Renal cortex interstitium (tissue), 15 donors: ENCODE measurements at places on chromosomes 11 and 22.

DNA sequence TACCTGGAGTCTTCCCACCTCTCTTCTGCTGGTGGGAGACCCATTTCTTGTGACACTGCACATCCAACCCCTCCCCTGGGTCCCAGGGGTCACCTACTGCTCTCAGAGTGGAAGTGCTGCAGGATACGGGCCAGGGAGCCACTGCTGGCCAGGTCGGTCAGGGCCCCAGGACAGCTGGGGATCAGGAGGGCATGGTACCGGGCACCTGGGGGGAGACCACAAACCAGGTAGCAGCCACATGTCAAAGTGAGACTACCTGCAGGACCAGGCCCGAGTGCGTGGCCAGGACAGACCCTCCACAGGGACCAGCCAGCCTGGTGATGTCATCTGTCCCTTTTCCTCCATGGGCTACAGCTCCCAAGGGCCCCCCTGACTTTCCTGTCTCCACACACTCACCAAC, 3.9 kb downstream of the GATD1 start:
- no peak for DNase-seq

DNA sequence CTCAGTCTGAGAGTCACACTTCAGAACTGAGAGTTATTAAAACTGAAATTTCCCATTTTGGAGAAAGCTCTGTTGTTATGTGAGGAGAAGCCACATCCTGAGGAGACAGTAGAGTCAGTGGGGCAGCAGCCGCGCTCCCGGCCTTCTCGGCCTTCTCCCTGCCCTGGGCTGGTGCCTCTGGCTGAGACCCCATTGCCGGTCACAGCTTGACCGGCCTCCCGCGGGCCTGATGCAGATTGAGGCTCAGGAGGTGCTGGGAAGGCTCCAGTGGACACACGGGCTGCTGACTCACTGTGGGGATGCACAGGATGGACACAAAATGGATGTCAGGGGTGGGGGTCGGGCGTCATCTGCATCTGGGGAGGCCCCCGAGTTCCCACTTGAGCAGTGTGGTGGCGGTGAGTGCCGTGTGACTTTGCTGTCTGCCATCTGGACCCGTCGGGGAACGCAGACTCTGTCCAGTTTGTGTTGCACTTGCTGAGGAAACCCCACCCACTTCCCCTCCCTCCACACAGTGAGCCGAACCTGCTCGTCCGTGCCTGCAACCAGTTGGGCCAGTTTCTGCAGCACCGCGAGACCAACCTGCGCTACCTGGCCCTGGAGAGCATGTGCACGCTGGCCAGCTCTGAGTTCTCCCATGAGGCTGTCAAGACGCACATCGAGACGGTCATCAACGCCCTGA, 50.1 kb downstream of the MUC6 start:
- peak; percentile 62 for DNase-seq

DNA sequence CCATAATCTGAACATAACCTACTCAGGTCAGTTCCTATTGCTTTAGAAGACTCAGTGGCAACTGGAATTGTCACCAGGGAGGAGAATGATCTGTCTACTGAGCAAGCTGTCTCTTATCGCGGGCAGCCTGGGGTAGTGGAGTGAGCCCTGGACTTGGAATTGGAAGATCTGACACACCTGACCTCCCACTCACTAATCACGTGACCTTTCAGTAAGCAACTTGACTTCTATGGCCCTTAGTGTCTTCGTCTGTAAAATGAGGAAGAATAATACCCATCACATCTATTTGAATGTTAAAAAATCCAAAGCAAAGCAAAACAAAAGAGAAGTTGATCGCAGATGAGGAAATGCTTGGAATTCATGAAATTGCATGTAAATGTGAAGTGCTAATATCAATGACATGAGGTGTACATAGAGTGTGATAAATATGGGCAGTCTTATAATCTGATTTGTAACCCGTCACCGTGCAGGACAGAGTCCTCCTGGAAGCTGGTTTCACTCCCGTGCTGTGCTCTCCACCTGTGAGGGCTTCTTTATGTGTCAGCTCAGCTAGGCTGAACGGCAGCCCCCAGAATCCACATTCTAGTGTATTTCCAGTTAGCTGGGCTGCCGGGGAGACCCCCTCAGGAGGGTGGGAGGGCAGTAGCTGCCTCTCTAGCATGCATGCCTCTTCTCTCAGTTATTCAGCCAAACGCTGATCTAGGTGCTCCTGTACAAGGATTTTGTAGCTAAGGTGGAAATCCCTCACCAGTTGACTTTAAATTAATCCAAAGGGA, 482.9 kb downstream of the OPCML start:
- no peak for DNase-seq

- no peak for DNase-seq
Observed at GRCh38 chr11:67483831-67484665, 1.2 kb downstream of the AIP start.

- DNase-seq = no peak
Observed at GRCh38 chr11:120285256-120285655, 39.8 kb upstream of the TLCD5 start.

- DNase-seq = no peak
Observed at GRCh38 chr11:76524919-76525318, 80.1 kb downstream of the EMSY start.

- no peak for DNase-seq
Observed at GRCh38 chr11:27095059-27095458, 54.4 kb downstream of the BBOX1 start.

DNA sequence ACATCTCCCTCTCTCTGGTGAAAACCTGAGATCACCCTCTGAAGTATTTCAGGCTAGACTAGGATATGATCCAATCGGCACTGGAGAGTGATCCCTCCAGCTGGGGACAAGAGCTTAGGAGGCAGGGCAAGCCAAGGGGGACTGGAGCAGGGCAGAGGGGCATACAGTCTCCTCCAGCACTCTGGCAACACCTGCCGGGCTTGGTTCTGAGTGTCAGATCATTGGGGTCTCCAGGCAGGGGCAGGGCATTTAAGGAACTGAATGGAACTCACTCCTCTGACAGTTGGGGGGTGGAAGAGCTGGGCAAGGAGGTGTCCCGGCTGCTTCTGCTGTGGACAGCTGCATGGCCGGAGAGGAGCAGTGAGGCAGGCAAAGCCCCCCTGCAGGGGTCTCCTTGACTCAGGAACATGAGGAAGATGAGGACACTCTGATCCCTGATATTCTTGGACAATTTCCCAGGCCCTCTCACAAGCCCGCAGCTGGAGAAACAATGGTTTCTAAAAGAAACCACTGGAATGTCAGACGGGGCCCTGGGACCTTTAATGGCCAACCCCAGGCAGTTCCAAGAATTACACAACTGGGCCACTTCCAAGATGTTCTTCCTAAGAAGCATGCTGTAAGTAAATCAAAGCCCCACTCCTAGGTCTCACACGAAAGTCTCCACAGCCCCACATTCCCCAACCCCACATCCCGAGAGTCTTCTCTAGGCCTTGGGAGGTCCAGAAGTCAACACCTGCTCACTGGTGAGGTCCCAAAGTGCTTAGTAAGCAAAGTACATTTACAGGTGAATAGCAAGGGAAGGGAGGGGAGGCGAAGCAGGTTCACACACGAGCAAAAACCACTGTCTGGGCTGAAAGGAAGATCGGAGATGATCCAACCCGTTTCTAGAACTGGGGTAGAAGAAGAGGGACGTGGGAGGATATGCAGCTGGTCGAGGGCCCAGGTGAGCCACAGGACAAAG, 1.2 kb upstream of the CCDC86 start:
- peak; percentile 50 for DNase-seq

DNA sequence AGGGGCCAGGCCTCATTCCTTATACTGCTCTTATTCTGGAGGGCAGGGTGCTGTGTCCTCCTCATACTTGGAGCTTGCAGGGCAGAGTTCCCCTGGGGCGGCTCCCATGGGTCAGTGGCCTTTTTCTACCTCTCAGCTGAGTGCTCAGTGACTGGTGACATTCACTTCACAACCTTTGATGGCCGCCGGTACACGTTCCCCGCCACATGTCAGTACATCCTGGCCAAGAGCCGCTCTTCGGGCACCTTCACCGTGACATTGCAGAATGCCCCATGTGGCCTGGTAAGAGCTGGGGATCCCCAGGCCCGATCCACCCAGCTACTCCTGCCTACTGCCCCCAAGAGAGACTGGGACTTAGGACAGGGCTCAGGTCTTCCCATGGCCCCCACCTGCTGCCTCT, 14.5 kb downstream of the OTOG start:
- no peak for DNase-seq

- DNase-seq = no peak
Observed at GRCh38 chr11:111330234-111330893, 32.0 kb downstream of the POU2AF3 start.

GRCh38 chr11:93059117-93059957, 89.9 kb downstream of the MTNR1B start:
- no peak for DNase-seq

DNA sequence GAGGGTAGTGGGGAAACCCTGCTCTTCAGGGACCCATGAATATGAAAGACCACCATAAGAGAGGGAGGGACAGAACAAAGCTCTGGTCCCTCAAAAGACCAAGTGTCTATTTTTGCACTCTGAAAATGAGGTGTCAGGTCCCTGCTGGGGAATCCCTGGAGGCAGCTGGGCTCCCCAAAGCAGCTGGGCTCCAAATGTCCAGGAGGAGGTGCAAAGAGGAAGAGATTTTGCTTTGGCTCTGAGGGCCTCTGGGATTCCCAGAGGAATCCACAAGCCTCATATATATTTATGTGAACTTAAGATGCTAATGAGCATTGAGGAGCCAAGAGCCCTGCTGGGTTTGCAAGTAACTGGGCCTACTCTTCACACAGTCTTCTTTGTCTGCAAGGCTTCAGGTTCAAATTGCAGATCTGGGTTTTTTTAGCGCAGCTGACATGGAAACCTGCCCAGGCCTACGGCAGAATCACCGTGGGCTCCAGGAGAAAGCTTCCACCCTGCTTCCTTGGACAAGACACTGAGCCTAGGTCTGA, 26.0 kb downstream of the CLMP start:
- DNase-seq = no peak

GRCh38 chr22:35386670-35387288, 5.9 kb downstream of the HMOX1 start:
- DNase-seq = no peak
